ENCODE measurements at places on chromosomes 2 and 18.
A peak's percentile ranks its signal among the peaks of the same experiment; 100 is the strongest.

GRCh38 chr2:220575963-220576362 is 948.5 kb downstream of the SLC4A3 start:
- peak; percentile 8 for DNase-seq

DNA sequence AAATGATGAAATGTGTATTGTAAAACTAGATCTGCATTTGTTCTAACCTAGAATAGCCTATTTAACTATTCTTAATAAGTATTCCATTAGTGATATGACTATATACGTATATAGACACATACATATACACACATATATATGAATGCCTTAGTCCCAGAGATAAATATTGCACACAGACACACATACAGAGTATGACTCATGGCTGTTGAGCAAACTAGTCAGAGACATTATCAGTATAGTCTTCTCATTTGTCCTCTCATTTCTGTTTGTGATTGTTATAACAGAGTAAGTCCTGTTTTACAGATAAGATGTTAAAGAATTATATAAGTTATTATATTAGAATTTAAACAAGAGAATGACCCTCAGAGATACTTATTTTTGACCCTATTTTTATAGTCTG is 202.5 kb downstream of the CCDC102B start:
- peak; percentile 20 for DNase-seq

DNA sequence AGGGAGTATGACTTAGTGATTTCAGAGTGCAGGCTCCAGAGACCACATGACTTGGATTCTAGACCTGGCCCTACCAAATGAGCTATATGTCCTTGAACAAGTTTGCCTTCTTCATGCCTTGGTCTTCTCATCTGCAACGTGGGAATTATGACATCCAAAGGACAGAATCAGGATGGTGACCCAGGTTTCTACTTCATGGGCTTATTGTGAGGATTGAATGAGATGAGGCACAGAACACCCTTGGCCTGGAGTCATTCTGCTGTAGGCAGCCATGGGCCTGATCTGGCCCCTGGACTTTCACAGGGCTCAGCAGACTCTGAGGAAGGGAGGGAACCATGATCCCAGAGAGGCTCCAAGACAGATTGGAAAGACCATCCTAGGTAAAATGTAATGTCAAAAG is 85.6 kb upstream of the HAAO start:
- DNase-seq, result no peak

DNA sequence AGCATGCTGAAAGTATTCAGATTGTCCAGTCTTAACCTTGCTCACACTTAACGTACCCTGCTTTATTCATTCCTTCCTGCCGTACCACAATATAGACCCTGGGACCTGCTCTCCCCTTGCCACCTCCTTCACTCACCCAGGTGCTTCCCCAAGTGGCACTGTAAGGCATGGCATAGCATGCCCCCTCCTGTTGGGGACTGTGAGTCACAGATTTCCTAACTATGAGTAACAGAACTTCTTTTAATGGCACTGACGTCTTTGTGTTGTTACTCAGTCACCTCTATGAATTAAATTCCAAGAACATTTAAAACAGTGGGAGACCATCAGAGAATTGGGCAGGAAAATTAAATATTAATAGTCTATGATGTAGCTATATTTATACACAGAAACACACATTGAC is 117.2 kb downstream of the CTNNA2 start:
- DNase-seq, result peak; percentile 8

DNA sequence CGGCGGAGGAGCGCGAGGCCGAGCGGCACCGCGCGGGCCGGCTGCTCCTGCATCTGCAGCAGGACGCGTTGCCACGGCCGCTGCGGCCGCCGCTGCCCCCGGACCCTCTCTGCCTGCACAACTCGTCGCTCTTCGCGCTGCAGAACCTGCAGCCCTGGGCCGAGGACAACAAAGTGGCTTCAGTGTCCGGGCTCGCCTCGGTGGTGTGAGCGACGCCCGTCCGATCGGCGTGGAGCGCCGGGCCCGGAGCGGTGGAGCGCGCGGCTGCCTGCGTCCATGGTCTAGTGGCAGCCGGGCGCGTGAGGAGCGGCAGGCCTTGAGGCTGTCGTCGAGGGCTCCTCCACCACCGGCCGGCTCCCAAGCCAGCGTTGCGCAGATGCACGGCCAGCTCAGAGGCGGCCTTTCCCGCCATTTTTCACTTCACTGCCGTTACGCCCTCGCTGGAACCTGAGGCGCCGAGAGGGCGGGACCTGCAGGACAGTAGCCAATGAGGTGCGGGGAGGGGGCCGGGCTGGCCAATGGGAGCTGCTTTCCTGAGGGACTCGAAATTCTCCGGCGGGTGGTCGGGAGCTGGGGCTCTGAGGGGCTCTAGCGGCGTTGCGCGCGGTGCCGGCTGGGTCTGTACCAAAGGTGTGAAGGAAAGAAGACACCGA is 1.9 kb downstream of the TLX2 start:
- DNase-seq, result peak; percentile 44

- DNase-seq, result no peak
Observed at GRCh38 chr2:102253753-102254150, 57.6 kb upstream of the IL1RL1 start.

DNA sequence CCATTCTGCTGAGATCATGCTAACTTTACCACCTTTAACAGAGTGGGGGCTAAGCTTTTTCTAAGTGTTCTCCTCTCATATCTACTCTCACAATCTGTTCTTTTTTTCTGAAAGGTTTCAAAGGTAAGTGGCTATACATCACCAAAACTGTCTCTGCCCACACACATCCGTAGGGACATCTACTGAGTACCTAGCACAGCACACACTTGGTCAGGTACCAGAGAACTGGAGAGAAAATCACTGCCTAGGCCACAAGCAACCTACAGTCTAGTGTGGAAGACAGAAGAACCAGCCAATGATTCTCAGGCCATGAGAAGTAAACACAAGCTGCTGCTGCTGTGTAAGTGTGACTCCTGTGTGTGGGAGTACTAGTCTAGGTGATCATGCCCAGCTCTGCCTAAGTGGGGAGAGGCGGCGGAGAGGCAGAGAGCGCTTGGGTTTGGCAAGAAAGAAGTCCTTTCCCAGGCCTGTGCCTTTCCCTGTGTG is 176.1 kb upstream of the ZFP36L2 start:
- DNase-seq, result no peak

DNA sequence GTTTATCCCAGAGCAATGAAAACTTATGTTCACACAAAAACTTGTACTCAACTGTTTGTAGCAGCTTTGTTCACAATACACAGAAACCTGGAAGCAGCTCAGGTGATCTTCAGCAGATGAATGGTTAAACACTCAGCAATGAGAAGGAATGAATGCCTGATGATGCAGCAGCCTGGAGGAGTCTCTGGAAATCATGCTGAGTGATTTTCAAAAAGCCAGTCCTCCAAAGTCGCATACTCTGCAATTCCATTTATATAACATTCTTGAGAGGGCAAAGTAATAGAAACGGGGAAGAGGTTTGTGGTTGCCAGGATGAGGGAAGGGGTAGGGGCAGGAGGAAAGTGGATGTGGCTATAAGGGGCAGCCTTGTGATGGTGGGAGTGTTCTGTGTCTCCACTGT is 108.1 kb downstream of the CTIF start:
- no peak for DNase-seq

DNA sequence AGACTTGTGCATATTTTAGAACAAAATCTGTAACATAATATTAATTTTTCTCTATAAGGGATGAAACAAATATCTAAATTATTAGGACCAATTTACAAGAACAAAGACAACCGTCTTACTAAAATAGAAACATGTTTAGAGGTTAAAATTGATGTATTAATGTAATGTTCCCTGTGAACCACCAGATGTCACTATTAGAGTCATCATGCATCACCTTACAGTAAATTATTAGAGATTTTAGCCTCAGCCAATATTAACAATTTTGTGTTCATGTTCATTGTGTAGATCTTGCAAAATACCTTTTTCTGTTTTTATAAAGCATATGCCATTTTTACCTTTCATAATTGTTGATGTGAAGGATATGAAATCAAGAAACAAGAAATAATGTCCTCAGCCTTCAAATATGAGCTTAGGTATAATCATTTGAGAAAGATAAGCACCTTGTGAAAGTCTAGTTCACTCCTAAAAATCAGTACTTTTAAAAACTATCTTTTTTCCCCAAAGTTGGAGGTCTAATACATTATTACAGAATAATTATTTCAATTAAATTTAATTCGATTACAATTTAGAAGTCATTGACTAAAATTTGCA is 344.3 kb upstream of the KCNH7 start:
- DNase-seq, result peak; percentile 43
